Right kidney (tissue), 9 donors: ENCODE measurements at places on chromosomes 16 and 17.

GRCh38 chr16:69495821-69496220 lies 69.9 kb upstream of the NFAT5 start:
- DNase-seq: no peak

DNA sequence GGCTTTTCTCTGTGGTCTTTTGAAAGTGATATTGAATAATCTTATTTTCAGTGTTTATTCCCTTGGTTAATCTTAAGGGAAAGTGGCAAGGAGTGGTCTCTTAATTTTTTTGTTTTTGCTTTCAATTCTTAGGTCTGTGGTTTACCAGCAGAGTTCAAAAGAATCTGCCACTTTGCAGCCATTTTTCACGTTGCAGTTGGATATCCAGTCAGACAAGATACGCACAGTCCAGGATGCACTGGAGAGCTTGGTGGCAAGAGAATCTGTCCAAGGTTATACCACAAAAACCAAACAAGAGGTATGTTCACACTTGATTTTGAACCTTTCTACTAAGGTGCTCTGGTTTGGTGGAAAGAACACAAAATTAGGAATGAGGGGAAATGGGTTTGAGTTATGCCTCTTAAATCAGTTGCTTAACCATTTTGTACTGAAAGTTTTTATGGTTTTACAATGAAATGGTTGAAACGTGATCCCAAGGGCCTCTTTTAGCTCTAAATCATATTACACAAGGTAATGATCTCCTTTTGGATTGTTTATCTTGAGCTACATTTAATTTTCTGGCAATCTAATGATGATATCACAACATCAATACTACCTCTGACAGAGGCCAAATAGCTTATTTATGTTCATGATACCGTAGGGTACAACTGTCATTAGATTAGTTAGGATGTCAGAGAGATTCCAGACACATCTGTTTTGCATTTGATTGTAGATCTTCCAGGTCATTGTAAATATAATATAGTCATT lies 51.6 kb upstream of the CRISPLD2 start:
- DNase-seq: no peak

DNA sequence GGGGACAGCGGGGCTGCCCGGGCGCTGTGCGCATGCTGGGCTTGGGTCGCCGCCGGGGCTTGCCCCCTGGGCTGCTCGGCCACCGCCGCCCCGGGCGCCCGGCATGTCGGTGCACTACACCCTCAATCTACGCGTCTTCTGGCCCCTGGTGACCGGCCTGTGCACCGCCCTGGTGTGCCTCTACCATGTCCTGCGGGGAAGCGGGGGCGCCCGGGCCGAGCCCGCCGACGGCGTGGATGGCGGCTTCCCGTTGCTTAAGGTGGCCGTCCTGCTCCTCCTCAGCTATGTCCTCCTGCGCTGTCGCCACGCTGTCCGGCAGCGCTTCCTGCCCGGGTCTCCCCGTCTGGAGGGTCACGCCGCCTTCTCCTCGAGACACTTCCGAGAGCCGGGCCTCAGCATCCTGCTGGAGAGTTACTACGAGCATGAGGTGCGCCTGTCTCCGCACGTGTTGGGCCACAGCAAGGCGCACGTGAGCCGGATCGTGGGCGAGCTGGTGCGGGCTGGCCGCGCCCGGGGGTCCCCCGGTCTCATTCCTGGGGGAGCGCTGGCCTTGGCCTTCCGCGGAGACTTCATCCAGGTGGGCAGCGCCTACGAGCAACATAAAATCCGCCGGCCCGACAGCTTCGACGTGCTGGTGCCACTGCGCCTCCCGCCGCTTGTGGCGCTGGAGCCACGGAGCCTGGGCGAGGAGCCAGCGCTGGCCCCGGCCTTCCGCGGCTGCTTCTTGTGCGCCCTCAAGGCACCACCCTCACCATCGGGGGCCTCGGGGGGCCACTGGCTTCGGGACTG lies 789 bp downstream of the ITPRIPL2 start:
- no peak for DNase-seq

DNA sequence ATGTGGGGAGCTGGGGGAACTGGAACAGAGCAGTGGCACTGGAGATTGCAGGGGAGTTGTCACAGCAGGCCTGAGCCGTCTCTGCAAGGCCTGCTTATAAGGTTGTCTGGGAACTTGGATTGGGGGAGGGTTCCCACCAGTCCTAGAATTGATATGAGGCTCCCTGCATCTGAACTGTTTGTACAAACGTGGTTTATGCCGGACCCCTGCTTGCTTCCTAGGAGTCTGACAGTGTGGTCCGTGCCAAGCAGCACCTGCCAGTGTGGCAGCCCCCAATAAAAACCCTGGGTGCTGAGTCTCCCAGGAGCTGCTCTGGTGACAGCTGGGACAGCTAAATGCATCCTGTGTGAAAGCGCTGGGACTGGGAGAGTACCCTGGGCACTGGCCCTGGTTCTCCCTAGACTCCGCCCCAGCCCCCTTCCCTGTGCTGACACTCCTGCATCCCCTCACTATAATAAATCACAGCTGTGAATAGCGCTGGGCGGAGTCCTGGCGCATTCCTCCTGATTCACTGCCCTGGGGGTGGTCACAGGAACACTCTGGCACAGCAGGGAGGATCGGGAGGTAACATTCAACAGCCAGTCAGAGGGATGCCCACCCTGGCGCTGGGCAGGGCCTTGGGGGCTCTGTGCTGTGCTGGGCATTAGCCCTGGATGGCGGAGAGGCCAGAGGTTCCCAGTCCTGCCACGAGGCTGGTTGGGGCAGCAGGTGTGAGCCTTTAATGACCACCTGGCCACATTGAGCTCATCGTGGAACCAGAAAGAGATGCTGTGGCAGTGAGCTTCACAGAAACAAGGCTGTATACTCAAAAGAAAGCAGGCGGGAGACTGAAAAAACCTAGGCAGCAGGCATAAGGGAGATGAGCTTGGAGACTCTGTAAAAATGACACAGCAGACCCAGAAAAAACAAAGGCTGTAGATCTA lies 45.6 kb downstream of the RMI2 start:
- peak; percentile 41 for DNase-seq

- no peak for DNase-seq
Observed at GRCh38 chr17:77215281-77215680, 74.5 kb downstream of the SEC14L1 start.

DNA sequence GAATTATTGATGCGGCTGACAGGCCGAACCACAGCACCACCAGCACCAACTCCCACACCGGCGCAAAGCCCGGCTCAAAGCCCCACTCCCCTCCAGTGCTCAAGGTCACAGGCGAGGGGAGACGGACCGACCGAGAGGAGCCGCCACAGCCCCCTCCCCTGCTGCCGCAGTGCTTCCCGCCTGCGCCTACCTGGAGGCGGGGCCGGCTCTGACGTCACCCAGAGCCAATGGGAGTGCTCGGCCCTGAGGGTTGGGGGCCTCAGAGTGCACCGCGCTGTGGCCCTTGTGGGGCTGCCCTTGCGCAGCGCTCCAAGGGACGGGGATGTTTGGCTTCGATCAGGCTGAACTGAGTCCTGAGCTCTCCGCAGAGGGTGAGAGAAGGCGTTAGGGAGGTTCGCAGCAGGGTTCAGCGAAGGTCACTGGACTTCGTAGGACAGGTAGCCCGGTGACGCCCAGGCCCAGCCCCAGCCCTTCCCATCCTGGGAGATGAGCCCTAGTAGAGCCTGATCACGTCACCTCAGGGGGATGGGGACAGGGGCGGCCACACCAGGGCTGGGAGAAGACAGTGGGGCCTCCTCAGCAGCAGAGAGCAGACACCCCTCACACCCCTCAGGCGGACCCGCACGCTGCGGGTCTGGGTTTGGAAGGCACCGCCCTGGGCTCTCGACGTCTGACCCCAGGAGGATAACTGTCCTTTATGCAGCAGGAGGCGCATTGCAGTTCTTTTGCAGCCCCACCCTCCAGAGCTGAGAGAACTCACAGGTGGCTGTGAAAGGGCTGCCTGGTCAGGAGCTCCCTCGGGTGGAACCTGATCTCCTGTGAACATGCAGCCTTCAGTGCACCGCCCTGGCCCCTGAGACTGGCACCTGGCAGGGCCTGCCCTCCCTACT lies 1.5 kb downstream of the NDRG4 start:
- DNase-seq: peak; percentile 79

GRCh38 chr16:60646631-60647030 lies 1389.6 kb downstream of the CDH8 start:
- DNase-seq: no peak

DNA sequence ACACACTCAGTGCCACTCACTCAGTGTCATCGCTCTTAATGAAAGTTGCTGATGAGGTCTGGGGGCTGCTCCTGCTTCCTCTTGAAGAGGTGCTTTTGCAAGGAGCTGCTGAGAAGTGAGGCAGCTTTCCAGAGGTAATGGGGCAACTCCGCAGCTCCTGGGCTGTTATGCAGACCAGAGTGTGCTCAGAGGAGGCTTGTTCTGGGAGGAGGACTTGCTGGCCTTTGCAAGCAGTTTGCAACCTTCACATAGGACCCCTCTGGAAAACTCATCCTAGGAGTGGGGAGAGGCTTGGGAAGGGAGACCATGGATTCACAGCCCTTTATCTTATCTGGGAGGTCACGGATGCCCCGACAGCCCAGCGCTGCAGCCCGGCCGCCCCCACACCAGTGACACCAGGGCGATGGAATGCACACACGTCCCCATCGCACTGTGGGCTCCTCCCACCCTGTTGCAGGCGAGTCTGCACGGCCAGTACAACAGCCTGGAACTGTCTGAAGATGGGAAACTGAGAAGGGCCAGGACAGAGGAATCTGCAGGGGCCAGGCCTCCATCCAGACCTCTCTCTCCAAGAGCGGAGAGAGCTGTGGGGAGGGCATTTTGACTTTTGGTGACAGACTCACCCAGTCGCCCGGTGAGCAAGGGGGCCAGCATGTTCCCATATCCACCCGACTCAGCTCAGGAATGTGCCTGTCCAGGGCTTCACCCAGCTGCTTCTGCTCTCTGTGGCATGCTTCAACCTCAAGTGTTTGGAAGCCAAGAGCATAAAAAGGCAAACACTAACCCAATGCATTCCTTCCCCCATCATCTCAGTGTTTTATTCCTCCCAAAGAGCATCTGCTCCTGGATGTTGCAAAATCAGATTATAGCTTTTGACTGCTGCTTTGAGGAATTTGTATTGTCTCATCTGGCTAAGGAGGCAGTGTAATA lies 78.6 kb upstream of the ZNF469 start:
- DNase-seq: peak; percentile 62

DNA sequence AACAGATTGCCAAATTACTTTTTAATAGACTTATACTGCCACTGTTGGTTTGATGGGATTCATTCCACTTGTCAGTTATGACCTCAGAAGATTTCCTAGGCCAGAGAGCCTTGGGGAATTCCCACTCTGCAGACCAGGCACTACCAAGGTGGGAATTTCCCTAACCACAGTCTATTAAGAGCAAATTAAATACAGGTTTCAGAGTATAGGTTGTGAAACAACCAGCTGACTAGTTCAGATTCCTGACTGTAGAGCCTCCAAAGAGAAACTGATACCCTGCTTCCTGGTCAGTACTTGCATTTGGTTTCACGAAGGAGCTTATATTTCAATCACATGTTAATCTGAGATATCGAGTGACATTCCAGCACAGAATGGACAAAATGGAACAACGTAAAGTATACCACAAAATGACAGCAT lies 186.5 kb downstream of the STX8 start:
- DNase-seq: no peak

- DNase-seq: no peak
Observed at GRCh38 chr17:72719578-72720493, 372.7 kb downstream of the SLC39A11 start.

- DNase-seq: no peak
Observed at GRCh38 chr17:58273453-58274104, 7.2 kb downstream of the MPO start.

DNA sequence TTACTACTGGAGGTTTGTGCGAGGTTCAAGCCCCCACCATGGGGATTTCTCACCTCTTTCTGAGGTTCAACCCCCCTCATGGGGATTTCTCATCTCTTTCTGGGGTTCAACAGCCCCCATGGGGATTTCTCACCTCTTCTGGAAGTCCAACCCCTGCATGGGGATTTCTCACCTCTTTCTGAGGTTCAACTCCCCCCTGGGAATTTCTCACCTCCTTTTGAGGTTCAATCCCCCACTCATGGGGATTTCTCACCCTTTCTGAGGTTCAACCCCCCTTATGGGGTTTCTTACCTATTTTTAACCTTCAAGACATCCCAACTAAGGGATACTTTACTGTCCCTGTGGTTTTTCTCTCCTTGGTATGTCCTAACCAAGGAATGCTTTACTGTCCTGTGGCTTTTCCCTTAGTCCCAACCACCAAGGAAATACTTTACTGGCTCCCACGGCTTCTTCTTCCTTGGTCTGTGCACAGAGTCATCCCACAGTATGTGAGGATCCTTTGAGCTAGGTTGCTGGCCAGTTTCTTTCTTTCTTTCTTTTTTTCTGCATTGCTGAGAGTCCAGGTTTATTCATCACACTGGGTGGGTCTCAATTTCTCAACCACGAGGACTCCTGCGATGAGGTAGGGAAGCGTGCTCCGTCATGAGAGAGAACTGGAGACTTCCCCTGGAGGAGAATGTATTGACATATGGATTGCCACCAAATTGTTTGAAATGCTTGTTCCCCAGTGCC lies 2140.2 kb downstream of the TP53TG3F start:
- DNase-seq: no peak

- no peak for DNase-seq
Observed at GRCh38 chr17:66432411-66432957, 130.1 kb downstream of the PRKCA start.

- no peak for DNase-seq
Observed at GRCh38 chr17:51636291-51636690, 375.9 kb downstream of the UTP18 start.

DNA sequence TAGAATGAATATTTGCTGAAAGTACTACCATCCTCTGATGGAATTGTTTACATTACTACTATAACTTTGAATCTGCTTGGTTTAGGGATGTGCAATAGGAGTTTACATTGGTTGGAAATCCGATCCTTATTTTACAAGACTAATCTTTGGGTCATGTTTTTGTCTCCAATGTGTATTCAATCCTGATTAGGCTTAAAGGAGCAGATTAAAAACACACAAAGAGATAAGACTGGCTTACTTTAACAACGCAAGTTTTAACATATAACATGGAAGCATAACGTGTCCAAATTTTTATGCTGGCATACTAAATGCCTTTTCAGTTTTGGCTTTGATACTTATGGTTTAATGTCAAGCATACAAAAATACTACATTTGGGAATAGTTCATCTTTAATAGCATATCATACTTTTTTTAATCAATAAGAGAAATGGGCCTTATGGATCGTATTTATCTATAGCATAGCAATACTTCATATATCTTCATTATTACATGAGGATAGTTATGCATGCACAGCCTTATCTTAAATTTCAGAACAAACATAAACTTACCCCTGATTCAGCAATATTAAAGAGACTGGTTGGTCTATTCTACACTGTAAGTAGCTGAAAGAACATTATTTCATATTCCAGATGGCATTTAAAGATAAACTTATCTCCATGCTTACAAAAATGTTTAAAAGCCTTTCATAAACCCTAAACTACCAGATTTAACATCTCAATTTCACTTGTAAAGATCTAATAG lies 69.9 kb upstream of the NACA2 start:
- no peak for DNase-seq

GRCh38 chr16:7703672-7704071 lies 371.0 kb downstream of the RBFOX1 start:
- DNase-seq: no peak

DNA sequence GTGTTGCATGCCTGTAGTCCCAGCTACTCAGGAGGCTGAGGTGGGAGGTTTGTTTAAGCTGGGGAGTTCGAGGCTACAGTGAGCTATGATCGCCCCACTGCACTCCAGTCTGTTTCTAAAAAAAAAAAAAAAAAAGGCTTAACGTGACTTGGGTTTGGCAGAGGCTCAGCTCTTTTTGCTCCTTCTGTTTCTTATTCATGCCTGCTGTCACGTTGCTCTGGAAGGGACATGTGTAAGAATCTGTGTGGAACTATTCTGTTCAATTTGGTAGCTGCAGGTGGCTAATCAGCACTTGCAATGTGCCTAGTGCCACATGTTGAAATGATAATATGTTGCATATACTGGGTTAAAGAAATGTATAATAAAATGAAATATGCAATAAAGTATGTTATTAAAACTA lies 20.9 kb upstream of the SYT17 start:
- no peak for DNase-seq
